Endodermal cell (in vitro differentiated cells): ENCODE measurements at places on chromosomes 3 and 15. TPM values are rescaled to one million over a fixed set of nuclear protein-coding genes. Genes with fewer than 3 reads are reported as not detected.

The TMEM108 gene
- total RNA-seq, result 4.8 and 5.5 TPM in 2 replicates

The ITIH3 gene
- not detected in 2 replicates for total RNA-seq

The TMIE gene
- 0.81 and 1.0 TPM in 2 replicates for total RNA-seq

DNA sequence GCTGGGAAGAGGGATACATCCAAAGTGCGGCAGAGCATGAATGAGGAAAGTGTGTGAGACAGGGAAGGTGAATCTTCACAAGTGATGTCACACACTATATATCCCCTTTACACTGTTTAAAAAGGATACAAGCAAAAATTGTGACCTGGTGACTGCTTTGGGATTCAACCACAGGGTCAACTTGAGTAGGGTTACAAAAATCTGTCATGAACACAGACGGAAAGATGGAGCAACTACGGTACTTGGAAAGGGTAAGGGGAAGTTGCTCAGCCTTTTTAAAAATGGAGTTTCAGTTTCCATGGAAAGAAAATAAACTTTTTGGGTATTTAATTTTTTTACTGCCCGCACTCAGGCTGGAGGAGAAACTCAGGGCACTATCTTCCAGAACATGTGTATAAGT is 60.3 kb downstream of the B3GNT5 start:
- peaks cover 8% of the 10 kb centered on the region for H3K4me1 ChIP-seq
- peaks cover 94% of the 10 kb centered on the region for H3K36me3 ChIP-seq
- H3K27ac ChIP-seq, result no peak overlapping the region

GRCh38 chr3:146544929-146545528 is 622 bp upstream of the PLSCR1 start:
- H3K4me1 ChIP-seq, result no peaks in the 10 kb centered on the region
- no peak for DNase-seq
- no peak overlapping the region for H3K27ac ChIP-seq
- no peaks in the 10 kb centered on the region for H3K27me3 ChIP-seq
- H3K36me3 ChIP-seq, result peaks cover 22% of the 10 kb centered on the region

DNA sequence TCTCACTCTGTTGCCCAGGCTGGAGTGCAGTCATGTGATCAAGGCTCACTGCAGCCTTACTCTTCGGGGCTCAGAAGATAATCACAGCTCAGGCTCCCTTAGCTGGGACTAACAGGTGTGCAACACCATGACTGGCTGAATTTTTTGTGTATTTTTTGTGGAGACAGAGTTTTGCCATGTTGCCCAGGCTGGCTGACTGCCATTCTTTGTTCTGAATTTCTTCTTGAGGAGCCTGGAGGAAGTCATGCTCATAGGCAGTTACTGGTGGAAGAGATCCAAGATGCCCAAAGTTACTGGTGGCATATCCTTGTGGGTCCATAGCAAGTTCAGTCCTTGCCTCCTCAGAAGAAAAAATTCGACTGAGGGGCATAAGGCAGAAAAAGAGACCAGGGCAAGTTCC is 16.6 kb upstream of the UBP1 start:
- no peak overlapping the region for H3K27ac ChIP-seq
- no peaks in the 10 kb centered on the region for H3K27me3 ChIP-seq
- DNase-seq, result no peak
- no peak overlapping the region for H3K4me3 ChIP-seq
- H3K4me1 ChIP-seq, result no peaks in the 10 kb centered on the region

GRCh38 chr3:113079218-113079961 is 88.6 kb downstream of the GTPBP8 start:
- no peak for DNase-seq
- peak overlapping the region; percentile 59 for H3K27ac ChIP-seq
- no peak overlapping the region for H3K4me3 ChIP-seq
- no peaks in the 10 kb centered on the region for H3K4me1 ChIP-seq

- H3K4me3 ChIP-seq, result no peak overlapping the region
- no peak for DNase-seq
- H3K27me3 ChIP-seq, result no peaks in the 10 kb centered on the region
- no peak overlapping the region for H3K27ac ChIP-seq
Measured at GRCh38 chr3:3087279-3087678, 22.9 kb downstream of the IL5RA start.

- no peaks in the 10 kb centered on the region for H3K4me1 ChIP-seq
- no peak for DNase-seq
- H3K27ac ChIP-seq, result no peak overlapping the region
- no peaks in the 10 kb centered on the region for H3K36me3 ChIP-seq
Measured at GRCh38 chr3:63654931-63655330, 2.5 kb downstream of the SNTN start.

- H3K36me3 ChIP-seq, result no peaks in the 10 kb centered on the region
- H3K27ac ChIP-seq, result peak overlapping the region; percentile 0
- no peaks in the 10 kb centered on the region for H3K4me1 ChIP-seq
- no peak overlapping the region for H3K4me3 ChIP-seq
- H3K27me3 ChIP-seq, result no peaks in the 10 kb centered on the region
- DNase-seq, result no peak
Measured at GRCh38 chr3:115272036-115272824, 125.1 kb upstream of the ZBTB20 start.

DNA sequence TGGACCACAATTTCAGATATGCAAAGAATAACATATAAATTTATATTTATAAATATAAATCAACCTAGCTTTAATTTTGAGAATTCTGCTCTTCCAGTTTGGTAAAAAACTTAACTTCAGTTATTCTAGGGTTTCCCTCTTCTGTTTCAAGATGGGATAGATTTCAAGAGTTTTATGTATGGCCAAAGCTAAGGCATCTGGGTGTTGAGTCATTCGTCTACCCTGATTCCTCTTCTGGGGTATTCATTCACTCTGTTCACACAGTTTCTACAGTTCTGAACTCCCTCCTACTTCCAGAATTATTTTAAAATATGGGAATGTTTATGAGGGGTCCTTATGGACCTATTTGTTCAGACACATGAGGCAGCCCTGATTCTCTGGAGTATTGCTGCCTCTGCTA is 4.2 kb upstream of the FGF7 start:
- no peak overlapping the region for H3K27ac ChIP-seq
- no peak overlapping the region for H3K4me3 ChIP-seq
- no peaks in the 10 kb centered on the region for H3K27me3 ChIP-seq
- no peaks in the 10 kb centered on the region for H3K36me3 ChIP-seq
- peaks cover 3% of the 10 kb centered on the region for H3K4me1 ChIP-seq
- no peak for DNase-seq
